Astrocyte (in vitro differentiated cells and primary cell): ENCODE measurements at places on chromosomes 1 and 21. TPM values are rescaled to one million over a fixed set of nuclear protein-coding genes. Genes with fewer than 3 reads are reported as not detected.

MPL gene
- total RNA-seq = not detected in 2 replicates

TFF3 gene
- 0.84 TPM in 1 of 2 replicates, not detected in the other for total RNA-seq

TRIM46 gene
- 13.2 and 13.6 TPM in 2 replicates for total RNA-seq

- no peak for DNase-seq
- no peaks in the 10 kb centered on the region for H3K4me1 ChIP-seq
- H3K27me3 ChIP-seq = no peaks in the 10 kb centered on the region
- no peak overlapping the region for H3K4me3 ChIP-seq
- no peaks in the 10 kb centered on the region for H3K36me3 ChIP-seq
- H3K27ac ChIP-seq = no peak overlapping the region
Measured at GRCh38 chr21:9759972-9760371, 761.4 kb upstream of the TPTE start.

- DNase-seq = no peak
- no peak overlapping the region for H3K4me3 ChIP-seq
- H3K27ac ChIP-seq = no peak overlapping the region
- H3K27me3 ChIP-seq = no peaks in the 10 kb centered on the region
- no peaks in the 10 kb centered on the region for H3K36me3 ChIP-seq
Measured at GRCh38 chr1:230186874-230187273, 119.8 kb downstream of the GALNT2 start.

KIF2C gene
- total RNA-seq = 1.9 and 3.2 TPM in 2 replicates

C1orf167 gene
- total RNA-seq = not detected in 2 replicates

DNA sequence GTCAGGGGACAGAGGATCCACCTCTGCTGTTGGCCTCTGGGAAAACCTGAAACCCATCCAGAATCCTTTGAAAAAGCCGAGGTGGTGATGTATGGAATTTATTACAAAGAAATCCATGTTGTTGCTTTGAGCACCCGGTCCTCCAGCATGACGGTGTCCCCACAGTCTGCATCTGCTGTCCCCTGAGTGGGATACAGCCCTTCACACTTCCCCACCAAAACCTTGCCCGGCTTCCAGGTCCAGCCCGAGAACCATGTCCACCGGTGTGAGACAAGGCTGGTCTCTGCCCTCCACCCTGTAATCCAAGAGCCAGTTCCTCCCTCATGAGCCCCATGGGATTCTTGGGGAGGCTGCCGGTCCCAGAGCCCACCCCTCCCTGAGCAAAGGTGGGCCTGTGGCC lies 70.5 kb downstream of the STUM start:
- H3K27me3 ChIP-seq = peaks cover 9% of the 10 kb centered on the region
- H3K27ac ChIP-seq = no peak overlapping the region
- H3K4me1 ChIP-seq = no peaks in the 10 kb centered on the region
